Activated CD4-positive, alpha-beta T cell treated with anti-CD3 and anti-CD28 coated beads for 4 hours (primary cell): ENCODE measurements at places on chromosomes 1 and 21.
A peak's percentile ranks its signal among the peaks of the same experiment; 100 is the strongest.

- DNase-seq = no peak
These were observed 66.0 kb upstream of the LAPTM5 start for GRCh38 chr1:30823627-30823968.

DNA sequence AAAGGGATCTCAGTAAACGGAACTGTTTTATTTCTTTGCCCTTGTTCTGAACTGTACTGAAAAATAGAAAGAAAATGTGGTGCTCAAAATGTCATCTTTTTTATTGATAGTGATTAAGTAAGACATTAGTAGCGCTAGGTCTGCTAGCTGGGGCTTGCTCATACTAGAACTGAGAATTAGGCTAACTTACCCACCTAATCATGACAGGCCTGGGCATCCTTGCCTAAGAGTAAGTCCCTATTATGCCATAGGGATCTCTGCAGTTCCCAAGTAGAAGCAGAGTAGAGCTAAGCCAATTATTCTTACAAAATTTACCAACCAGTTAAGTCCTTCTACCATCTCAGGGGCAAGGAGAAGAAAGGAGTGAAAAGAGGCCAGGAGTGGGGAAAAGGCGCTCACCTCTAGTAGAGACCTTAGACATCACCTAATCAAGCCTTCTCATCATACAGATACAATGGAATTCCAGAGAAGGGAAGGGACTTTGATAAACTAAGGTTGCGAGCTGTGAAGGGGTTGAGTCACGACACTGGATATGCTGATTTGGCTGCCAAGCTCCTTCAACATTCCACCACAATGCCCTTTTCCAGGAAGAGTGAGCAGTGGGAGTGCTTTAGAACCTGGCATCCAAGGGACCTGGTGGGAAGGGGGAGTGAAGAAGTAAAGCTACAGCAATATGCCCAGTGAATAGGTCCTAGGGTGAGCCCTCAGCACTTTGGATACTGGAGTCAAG lies 27.7 kb upstream of the RPTN start:
- no peak for DNase-seq

DNA sequence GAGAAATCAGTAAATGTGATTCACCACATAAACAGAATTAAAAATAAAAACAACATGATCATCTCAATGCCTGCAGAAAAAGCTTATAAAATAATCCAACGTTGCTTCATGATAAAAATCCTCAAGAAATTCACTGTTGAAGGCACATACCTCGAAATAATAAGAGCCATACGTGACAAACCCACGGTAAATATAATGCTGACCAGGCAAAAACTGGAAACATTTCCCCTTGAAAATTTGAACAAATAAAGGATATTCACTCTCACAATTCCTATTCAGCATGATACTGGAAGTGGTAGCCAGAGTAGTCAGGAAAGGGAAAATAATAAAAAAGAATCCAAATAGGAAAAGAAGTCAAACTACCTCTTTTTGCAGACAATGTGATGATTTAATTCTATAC lies 148.8 kb downstream of the BRINP3 start:
- no peak for DNase-seq

- DNase-seq = no peak
These were observed 5.8 kb downstream of the ECE1 start for GRCh38 chr1:21284206-21285054.

GRCh38 chr1:30060738-30061137 lies 662.6 kb downstream of the MATN1 start:
- no peak for DNase-seq

DNA sequence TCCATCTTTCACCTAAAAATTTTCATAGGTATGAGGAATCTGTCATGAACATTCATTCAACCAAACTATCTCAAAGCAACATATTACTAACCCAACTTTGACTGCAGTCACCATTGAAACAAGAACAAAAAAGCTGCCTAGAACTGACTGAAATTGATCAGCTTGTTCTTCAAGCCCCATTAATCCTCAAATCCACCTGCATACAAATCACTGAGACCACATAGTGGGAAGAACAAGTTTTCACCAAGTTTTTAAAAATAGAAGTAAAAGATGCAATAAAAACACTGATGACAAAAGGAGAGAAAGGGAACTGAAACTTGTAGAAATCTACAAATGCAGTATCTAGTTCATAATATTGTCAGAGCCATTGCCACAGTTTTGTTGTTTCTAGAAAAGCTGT lies 6.1 kb downstream of the SORT1 start:
- DNase-seq = no peak

GRCh38 chr1:32991386-32991785 lies 26.8 kb upstream of the RNF19B start:
- no peak for DNase-seq

DNA sequence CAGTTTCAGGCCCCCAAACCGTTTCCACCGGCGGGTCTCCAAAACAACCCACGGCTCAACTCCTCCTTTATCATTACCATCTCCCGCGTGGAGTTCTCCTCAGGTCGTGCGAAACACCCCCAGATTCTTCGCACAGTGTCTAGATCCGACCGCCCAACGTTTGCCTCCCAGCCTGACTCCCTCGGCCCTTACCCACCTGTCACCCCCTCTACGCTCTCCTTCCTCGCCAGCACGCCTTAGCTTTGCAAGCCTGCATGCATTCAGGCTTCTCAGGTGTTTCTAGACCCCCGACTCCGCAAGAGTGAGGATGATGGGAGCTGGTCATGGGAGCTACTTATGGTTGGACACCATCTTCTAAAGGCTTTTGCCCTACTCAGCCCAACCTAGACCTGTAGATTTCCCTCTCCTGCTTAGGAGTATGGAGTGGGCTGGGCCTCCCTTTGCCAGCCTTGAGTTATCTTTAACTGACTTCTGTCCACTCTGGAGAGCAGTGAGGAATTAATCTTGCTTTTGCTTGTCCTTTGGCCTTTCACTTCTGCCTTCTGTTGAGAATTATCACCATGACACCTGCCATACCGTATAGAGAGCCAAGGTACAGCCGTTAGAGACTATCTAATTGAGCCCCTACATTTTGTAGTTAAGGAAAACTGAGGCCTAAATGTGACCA lies 865 bp downstream of the ATP5IF1 start:
- no peak for DNase-seq

DNA sequence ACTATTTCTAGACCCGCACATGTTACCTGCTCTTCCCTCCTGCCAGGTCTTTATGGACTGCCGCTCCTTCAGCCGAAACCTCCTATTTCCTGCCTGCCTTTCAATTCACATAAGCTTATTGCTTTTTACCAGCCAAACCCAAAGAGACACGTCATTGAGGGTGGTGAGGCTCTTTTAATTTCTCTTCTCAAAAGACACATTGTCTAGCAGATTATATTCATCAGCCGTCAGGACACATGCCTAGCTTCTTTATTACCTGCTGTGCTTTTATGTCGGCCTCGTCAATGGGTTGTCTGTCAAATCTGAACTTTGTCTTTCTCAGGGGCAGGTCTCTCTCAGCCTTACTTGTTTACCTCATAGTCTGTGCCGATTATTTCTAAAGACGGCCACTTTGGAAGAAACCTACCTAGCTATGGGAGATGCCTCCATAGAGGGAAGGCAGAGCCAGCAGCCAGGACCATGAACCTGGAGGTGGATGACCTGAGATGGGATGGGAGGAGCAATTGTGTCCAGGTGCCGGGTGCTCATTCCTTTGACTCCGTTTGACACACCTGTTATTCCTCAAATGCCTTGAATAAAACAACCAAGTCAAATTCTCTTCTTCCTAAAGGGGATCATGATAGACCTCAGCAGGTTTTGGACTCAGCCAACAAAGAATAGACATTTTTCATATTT lies 42.0 kb downstream of the ZBTB18 start:
- DNase-seq = no peak

DNA sequence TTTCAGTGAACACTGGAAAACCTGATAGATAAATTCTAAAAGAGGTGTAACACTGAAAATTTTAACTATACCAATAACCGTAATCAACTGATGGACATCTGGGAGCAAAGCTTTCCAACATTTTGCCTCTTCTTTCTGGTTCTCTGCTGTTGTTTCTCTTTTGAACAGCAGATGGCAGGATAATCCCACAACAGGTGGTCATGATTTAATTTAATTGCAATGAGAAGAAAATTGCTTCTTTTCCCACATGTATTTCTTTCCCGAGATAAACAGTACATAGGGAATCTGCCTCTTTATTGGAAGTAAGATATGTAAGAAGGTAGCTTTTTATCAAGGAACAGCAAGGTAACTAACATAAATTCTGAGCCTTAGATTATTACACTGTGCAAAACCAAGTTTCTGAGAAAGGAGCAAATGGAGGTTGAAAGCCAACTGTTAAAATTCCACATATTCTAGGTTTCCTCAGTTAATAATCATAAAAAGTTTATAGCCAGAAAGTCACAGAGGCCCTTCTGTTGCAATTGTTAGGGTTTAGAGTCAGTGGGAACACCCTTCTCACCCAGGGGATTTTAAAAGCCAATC lies 72.9 kb downstream of the RPS6KA1 start:
- DNase-seq = peak; percentile 70

- DNase-seq = no peak
These were observed 544.4 kb downstream of the PLPP3 start for GRCh38 chr1:56034847-56035481.

DNA sequence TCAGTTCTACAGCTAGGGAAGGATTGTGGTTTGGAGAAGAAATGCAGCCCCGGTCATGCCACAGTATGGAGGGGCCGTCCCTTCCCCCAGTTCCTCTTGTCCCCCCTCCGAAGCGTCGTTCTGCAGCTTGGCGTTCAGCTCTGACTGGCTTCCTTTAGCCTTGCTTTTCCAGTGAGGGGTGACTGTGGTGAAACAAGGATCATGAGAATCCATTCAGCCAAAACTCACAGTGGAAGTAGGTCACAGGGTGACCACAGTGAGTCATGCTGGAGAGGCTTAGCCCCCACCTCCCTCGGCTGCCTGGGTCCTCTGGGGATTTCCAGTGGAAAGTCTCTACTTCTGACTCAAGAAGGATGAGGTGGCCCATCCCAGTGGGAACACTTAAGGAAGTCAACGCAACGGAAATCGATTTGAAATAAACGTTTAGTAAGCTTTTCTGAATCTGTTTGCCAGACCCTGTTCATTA lies 37.3 kb upstream of the COL6A2 start:
- no peak for DNase-seq

GRCh38 chr1:242651817-242652216 lies 127.3 kb upstream of the PLD5 start:
- no peak for DNase-seq

DNA sequence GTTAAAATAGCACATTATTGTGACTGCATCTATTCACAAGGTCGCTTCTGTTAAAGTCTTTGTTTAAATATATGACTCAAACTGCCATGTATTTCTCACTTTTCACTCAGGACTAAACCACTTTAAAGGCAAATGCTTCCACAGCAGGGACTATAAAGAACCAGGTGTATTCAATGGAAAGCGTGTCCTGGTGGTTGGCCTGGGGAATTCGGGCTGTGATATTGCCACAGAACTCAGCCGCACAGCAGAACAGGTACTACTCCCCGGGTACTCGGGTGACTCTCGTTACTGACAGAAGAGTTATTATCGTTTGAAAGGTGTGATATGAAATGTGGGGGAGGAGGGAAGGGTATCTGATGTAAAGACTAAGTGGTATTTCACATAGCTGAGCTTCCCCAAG lies 17.3 kb downstream of the FMO3 start:
- no peak for DNase-seq

DNA sequence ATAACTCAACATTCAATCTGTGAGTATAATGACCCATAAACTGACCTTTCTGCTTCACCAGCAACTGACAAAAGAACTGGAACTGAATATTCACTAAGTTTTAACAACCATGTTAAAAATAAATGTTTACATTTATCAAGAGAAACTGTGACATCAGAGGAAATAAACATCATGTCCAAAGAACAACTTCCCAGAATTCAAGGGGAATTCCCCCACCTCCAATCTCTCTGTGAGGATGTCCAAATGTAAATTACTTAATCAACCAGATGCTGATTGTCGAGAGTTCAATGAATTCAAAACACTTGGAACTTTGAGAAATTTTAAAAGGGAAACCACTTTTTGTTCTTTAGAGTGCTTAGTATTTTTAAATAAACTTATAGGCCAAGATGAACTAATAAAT lies 365.6 kb upstream of the ADGRL2 start:
- no peak for DNase-seq

DNA sequence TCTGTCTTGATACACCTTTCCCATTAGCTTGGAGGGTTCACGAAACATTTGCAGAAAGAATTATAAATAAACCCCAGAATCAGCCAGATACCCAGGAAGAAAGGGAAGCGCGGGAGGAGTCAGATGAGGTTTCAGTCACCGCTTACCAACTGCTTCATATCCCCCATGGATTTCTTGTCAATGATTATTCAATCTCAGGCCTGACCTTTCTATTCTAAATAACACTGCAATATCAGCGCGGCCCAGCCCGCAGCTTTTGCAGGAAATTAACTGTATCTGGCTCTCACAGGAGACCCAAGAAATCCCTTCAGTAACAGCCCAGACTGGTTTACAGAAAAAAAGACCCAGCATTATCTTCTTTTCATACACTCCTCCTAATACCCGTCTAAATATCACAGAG lies 308.6 kb downstream of the PBX1 start:
- DNase-seq = no peak

DNA sequence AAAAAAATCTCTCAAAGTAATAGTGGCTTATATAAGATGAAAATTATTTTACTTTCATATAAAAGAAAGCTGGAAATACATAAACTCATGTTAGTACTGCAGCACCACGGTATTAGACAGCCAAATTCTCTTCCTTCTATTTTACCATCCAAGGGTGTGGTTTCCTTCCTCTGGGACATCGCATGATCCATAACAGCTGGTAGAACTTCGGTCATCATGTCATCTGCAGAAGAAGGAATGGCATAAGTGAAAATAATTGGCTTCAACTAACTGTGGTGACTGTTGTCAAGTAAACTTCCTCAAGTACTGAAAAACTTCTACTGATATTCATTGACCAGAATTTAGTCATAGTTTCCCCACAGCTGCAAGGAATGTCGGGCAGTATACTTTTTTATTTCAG lies 28.3 kb upstream of the IFI44L start:
- DNase-seq = no peak
